ENCODE measurements at places on chromosomes 5 and 9.

- no peak for DNase-seq
Measured at GRCh38 chr5:178931846-178932760, 8.9 kb upstream of the ZNF454 start.

DNA sequence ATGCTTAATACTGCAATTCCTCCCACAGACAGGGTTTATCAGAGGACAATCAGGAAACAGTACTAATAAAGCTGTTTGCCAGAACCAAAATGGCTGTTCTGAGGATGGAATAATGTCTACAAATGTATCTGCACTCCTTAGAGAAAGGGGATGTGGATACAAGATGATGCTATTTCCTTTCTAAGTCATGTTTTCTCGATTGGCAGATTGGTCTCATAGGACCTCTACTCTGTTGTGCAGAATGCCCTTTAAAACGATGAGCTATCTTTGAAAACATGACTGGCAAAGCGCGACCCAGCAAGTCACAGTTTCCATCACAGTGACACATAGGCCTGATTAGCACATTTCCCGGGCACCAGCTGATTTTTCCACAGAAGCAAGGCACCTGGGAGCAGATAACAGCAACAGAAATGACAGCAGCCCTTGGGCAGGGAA lies 54.0 kb downstream of the AOPEP start:
- DNase-seq: no peak

GRCh38 chr5:168599826-168600225 lies 20.7 kb upstream of the PANK3 start:
- DNase-seq: no peak

GRCh38 chr9:113564498-113565237 lies 101.1 kb downstream of the RGS3 start:
- DNase-seq: no peak

GRCh38 chr5:40932766-40933165 lies 23.5 kb downstream of the C7 start:
- no peak for DNase-seq

DNA sequence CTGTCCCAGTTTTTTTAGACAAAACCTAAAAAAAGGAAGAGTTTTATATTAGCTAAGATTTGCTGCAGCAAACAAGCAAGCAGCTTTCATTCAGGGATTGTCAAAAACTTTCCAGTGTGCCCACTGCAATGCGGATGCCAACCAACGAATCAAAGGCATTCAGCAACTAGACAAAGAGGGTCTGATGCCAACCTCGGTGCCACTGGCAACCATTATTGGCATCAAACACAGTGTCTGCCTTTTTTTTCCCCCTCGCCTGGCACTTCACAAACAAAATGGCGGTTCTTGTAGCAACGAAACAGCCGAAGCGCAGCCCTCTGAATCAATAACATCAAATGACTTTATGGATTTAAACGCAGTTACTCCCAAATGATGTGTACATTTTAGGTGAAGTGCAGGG lies 10.4 kb downstream of the NFIB start:
- no peak for DNase-seq

- no peak for DNase-seq
Measured at GRCh38 chr9:112188884-112189283, 13.8 kb upstream of the SUSD1 start.

DNA sequence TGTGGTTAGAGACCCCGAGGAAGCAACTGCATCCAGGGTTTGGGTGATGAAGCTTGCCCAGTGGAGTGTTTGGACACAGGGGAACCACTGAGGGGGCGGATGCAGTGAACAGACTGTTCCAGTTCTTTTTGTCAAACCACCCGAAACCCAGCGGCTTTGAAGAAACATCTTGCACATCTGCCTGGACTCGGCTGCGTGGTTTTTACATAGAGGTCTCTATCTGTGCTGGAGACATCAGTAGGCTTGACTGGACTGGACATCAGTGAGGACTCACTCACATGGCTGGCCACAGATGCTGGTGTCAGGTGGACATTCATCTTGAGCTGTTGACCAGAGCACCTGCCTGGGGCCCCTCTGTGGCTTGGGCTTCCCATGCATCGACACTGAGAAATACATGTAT lies 15.3 kb upstream of the SPATA31E1 start:
- no peak for DNase-seq

- DNase-seq: no peak
Measured at GRCh38 chr5:95403996-95404395, 12.8 kb downstream of the FAM81B start.

DNA sequence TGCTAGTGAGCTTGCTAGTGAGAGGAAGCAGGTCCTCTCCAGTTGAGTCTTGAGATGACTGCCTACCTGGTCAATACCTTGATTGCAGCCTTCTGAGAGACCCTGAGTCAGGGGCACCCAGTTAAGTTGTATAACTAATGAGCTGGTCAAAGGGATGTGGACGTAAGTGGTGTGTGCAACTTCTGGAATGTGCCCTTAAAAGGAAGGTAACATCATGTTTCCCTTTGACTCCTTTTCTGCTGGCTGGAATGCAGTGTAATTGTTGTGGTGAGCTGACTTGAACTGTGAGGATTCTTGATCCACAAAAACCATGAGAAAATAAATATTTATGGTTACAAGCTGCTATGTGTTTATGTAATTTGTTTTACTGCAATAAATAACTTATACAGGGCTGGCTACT lies 2.4 kb upstream of the SNX2 start:
- no peak for DNase-seq

- DNase-seq: no peak
Measured at GRCh38 chr9:1049641-1050040, 516 bp upstream of the DMRT2 start.

DNA sequence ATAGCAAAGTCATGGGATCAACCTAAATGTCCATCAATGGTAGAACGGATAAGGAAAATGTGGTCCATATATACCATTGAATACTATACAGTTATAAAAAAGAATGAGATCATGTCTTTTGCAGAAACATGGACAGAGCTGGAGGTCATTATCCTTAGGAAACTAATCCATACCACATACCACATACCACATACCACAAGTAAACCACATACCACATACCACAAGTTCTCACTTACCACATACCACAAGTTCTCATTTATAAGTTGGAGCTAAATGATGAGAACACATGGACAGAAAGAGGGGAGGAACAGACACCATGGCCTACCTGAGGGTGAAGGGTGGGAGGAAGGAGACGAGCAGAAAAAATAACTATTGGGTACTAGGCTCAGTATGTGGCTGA lies 154.6 kb upstream of the GHR start:
- no peak for DNase-seq
